ENCODE measurements at places on chromosomes 2 and 18.

GRCh38 chr2:16023506-16024360 is 83.4 kb downstream of the MYCN start:
- DNase-seq = no peak

- no peak for DNase-seq
Measured at GRCh38 chr2:224749136-224749535, 33.0 kb upstream of the CCDC195 start.

DNA sequence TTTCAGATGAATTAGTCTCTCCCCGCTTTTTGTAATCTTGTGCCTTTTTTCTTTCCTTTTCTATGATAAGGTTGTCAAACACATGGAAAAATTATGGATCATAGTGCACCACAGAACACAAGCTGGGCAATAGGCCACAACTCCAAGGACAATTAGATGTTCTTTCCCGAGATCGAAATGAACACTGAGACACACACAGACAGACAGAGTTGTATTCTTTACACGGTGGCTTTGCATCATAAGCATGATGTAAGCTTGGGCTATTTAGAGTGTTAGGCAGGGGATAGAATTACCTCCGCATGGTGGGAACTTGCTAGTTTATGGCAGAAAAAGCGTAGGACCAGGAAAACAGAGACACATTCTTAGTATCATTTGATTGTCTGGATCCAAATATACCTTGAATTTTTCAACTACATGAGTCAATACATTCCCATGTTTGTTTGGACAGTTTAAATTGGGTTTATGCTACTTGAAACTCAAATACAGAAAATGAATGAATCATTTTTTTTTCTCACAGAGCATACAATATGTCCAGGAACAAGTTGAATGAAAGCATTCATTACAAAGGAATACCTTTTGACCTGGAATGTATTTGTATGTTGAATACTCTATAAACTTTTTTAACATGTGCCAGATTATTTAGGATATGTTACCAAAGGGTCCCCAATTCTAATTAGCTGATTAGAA is 1611.5 kb upstream of the TMEFF2 start:
- no peak for DNase-seq

- no peak for DNase-seq
Measured at GRCh38 chr2:49972699-49973098, 818.4 kb upstream of the FSHR start.

GRCh38 chr18:37871561-37871960 is 306.0 kb upstream of the CELF4 start:
- no peak for DNase-seq

DNA sequence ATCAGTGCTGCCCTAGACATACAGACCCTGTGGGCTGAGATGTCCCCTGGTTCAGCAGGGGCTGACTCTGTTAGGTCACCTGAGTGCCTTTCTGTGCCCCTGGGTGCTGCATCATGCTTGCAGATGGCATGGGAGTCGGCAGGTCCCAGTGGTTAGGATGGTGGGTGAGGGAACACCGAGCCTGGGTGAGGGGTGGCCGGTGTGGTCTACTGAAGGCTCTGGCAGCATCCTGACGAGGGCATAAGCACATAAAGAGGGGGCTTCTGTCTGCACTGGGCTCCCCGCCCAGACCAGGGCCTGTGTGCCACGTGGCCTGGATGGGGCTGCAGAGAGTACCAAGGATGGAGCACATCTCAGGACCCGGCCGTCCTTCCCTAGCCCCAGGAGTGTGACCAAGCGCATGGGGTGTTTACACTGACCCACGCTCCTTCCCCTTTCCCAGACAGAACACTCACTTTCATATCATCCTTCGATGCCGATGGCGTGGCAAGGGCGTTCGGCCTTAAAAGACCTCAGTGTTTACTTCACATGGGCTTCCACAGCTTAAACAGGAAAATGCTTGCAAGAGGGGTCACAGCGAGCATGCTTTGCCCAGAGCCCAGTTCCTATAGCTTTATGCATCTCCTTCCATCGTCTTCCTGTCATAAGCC is 115.1 kb downstream of the STPG4 start:
- DNase-seq = no peak

DNA sequence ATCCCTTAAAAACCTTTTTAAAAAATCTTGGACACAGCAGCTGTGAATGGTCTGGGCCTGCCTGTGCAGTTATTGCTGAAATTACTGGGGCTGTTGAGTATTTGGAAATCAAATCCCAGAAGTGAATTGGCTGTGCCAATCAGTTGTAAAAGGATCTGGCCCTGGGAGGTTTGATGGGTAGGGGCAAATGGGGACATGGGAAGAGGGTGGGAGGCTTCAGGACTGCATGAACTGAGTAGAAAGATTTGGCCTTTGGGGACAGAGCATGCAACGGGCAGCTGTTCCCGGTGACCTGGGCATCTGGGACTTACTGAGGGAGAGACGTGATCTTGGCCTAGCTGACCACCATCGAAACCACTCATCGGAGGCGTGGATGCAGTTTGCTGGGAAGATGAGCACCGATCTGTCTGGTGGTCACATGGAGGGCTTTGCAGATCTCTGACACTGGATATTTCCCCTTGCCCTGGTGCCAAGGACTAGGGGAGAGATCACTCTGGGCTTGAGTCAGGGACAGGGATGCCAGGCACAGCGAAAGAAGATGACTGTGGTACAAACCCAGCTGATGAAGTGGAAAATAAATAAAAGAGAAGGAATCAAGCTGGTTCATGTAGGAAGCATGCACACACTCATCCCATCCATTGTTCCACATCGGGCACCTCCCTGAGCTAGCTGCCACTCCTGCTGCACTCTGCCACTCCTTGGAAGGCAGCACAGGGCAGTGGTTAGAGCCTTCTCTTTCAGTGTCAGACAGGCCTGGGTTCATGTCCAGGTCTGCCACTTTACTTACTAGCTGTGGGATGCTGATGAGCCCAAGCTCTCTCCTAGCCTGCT is 58.4 kb downstream of the SEMA4F start:
- no peak for DNase-seq

GRCh38 chr2:30656079-30656478 is 151.2 kb downstream of the CAPN13 start:
- no peak for DNase-seq

- no peak for DNase-seq
Measured at GRCh38 chr2:113974727-113975126, 84.8 kb downstream of the ACTR3 start.

DNA sequence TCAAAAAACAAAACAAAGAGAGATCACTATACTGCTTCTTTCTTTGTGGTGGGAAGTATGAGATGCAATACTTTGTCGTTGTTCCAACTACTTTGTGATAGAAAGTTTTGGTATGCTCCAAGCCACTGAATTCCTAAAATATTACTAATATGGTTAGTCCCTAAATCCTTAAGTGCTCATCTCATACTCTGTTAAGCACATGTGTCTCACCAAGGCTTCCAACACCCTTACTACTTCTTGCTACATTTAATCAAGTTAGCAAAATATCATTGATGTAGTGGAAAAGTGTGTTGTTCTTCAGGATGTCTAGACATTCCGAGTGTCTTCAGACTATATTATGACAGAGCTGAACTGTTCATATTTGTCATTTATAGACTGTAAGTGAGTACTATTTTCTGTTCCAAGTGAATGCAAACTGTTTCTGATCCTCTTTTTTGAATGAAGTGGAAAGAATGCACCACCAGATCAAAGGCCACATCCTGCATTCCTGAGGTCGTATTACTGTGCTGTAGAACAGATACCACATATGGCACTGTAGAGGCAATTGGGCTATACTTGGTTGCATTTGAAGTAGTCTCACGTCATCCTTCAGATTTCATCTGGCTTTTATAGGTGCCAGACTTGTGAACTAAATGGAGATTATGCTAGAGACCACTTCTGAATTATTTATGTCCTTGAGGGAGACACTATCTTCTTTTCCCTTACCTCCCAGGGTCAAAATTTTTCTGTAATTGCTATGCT is 298.4 kb upstream of the ZNF521 start:
- DNase-seq = no peak

GRCh38 chr18:21629089-21629832 is 17.1 kb downstream of the SNRPD1 start:
- no peak for DNase-seq

GRCh38 chr2:229297247-229297646 is 26.2 kb upstream of the PID1 start:
- no peak for DNase-seq

- DNase-seq = peak; percentile 11
Measured at GRCh38 chr18:47204908-47205522, 28.9 kb upstream of the IER3IP1 start.

DNA sequence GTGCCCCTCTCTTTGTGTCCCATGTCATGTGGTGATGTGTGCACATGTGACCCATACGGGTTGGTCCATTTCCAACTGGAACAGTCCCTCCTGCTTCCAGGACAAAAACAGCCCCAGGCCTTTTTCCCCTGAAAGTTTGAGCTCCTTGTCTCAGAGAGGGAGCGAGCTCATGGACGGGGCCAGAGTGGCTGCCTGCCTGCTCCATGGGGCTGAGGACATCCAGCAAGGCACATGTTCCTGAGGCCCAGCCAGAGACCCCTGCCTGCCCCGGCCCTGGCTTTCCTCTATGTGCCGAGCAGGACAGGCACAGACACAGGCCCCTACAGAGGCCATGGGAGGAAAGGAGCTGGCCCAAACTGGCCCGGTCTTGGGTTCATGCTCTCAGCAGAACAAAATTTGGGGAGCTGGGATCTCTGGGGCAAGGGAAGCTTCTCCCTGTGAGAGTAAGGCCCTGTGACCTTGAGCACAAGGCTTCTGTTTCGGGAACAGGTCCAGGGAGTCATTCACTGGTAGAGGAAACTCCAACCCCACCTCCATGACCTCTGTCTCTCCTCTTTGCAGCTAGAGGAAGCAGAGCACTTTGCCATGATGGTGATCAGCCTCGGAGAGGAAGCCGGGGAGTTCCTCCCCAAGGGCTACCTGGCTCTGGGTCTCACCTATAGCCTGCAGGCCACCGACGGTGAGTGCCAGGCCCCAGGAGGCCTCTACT is 105.8 kb upstream of the MCFD2 start:
- DNase-seq = no peak

- DNase-seq = no peak
Measured at GRCh38 chr2:227817336-227817735, 3.7 kb downstream of the CCL20 start.

DNA sequence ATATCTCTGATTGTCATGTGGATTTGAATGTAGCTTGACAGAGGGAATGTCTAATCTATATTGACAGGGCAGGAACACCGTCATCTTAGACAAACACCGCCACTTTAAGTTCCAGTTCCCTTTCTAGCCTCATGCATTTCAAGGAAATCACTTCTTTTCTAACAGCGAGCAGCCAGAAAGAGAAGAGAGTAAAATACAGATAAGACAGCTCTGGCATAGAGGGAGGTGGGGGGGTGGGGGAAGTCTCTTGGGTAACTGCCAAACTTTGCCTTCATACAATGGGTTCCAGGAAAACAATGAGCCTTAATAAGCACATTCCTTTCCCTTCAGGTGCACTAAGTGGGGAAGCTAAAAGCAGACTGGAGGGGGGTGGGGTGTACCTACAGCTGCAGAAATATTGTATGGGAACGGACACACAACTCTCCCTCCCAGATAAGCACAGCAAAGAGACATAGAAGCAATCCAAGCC is 37.2 kb downstream of the CASP10 start:
- DNase-seq = peak; percentile 11

DNA sequence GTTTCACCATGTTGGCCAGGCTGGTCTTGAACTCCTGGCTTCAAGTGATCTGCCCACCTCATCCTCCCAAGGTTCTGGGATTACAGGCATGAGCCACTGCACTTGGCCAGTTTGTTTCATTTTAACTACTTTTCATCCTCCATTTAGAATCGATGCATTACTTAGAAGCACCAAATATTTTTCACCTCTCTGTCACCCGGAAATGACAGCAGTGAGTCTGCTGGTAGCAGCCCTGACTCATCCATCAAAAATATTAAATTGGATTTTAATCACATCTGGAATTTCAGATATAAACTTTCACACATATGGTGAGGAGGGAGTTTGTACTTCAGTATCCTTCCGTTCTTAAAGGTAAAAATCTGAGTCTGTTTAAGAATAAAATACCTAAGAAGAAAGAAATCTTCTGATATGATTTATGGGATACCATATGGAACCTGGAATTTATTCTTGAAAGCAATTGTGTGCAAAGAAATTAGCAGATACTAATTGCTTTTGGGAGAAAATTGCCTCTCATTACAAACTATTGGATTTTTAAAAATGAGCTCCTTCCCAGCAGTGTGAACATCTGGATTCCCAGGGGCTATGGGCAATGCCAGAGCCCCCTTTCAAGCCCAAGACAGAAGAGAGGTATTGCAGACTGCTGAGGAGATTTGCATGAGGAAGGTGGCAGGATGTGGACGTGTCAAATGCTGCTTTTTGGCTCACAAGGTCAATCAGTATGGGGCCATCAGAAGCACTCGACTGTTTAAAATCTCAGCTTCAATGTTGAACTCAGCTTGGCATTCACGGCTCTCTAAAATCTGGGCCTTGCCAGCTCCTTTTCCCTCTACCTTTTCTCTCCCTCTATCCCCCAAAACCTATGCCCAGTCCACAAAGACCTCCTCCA is 279.5 kb upstream of the SIX2 start:
- DNase-seq = no peak

- DNase-seq = no peak
Measured at GRCh38 chr2:46087492-46087891, 209.7 kb upstream of the EPAS1 start.

- DNase-seq = no peak
Measured at GRCh38 chr2:5359397-5359796, 332.8 kb upstream of the SOX11 start.

- no peak for DNase-seq
Measured at GRCh38 chr2:35973737-35974132, 381.8 kb upstream of the CRIM1 start.

DNA sequence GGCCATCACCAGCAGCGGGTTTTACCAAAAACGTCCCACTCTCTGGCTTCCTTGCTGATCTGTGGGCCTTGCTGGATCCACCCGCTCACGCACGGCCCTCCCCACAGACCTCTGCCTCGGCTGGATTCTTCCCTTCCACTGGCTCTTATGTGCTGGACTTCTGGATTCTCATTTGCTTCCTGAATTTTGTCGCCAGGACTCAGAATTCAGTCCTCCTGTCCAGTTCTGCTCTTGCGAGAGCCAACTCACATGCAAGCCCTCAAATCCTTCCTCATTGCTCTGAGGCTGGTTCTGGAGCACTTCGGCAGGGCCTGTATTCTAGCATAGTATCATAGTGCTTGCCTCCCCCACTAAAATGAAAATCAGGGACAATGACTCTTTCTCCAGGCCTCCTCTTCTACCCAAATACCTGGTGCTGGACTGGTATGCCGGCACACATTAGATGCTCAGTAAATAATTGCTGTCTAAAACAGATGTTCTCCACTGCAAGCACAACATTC is 115.5 kb downstream of the ATL2 start:
- no peak for DNase-seq

- no peak for DNase-seq
Measured at GRCh38 chr2:64424416-64424987, 29.5 kb upstream of the LGALSL start.

DNA sequence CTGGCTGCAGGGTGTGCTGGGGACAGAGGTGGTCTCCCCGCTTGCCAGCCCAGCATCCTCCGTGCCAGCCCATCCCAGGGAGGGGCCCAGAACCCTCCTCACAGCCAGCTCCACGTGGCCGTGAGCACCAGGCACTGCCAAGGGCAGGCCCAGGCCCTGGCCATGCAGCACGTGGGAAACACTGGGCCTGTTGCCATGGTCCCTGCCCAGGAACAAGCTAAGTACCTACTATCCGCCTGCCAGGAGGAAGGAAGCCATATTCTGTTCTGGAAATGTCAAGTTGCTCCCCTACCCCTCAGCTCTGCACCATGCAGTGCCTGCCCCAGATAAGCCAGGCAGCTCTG is 250.6 kb downstream of the CYP26B1 start:
- DNase-seq = no peak

All from naive thymus-derived CD8-positive, alpha-beta T cell (primary cell).